Activated CD4-positive, alpha-beta T cell treated with anti-CD3 and anti-CD28 coated beads, Interleukin-2, amount 10 ng/mL, durations not matched to agents 7 days and 5 days (primary cell): ENCODE measurements at places on chromosomes 4 and X. TPM values are rescaled to one million over a fixed set of nuclear protein-coding genes. Genes with fewer than 3 reads are reported as not detected.

The MAGEA11 gene
- not detected for total RNA-seq

The CT47B1 gene
- total RNA-seq, result not detected

DNA sequence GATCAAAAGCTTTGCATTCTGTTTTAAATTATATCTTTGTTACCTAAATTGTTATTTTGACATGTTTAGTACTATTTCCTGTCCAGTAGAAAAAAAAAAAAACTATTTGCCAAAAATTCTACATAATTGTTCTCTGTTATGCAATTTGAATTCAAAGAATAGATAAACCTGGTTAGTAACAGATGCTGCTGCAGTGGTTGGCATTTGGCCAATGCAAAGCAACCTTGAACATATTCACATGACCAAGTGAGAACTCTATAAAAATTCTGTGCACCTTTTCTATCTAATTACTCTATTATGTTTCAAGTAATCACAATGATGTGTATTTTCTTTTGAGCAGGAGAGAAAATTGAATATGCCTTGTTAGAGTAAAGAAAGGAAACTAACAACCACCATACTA is 1473.4 kb downstream of the RPA4 start:
- H3K36me3 ChIP-seq, result no peaks in the 10 kb centered on the region
- no peak overlapping the region for H3K27ac ChIP-seq
- H3K4me1 ChIP-seq, result no peaks in the 10 kb centered on the region
- H3K4me3 ChIP-seq, result no peak overlapping the region
- DNase-seq, result no peak

GRCh38 chr4:169846396-169846795 is 88.7 kb upstream of the HPF1 start:
- H3K4me3 ChIP-seq, result no peak overlapping the region
- H3K36me3 ChIP-seq, result no peaks in the 10 kb centered on the region
- no peaks in the 10 kb centered on the region for H3K4me1 ChIP-seq
- H3K27ac ChIP-seq, result no peak overlapping the region
- no peak for DNase-seq
